ENCODE measurements at places on chromosomes 2 and 18. TPM values are rescaled to one million over a fixed set of nuclear protein-coding genes. Genes with fewer than 3 reads are reported as not detected.

UPP2 gene
- total RNA-seq, result not detected

ESPNL gene
- 0.10 TPM for total RNA-seq

SCYGR3 gene
- total RNA-seq, result not detected

ICA1L gene
- 3.4 TPM for total RNA-seq

ALPG gene
- not detected for total RNA-seq

PAIP2B gene
- 1.4 TPM for total RNA-seq
